Naive thymus-derived CD4-positive, alpha-beta T cell (primary cell): ENCODE measurements at places on chromosomes 2 and 18.

GRCh38 chr2:235934059-235934773 lies 234.0 kb downstream of the GBX2 start:
- no peak for DNase-seq

- no peak for DNase-seq
Observed at GRCh38 chr2:225771701-225772100, 372.2 kb downstream of the NYAP2 start.

DNA sequence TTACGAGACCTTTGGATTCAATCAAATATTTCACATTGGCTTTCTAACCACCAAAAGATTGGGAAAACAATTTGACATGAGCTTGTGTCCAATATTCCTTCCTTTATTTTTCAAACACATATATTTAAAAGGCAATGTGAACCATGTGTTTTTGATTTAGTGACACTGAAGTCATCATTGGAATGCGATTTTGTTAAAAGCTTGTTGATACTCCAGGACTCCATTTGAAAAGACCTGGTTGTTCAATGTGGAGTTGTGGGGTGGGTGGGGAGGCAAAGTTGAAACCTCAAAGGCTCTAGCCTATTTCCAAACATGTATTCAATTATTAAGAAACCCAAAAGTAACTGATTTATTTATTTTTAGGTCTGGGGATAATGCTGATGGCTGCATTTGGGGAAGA lies 114.1 kb upstream of the TRIB2 start:
- DNase-seq, result no peak

GRCh38 chr18:57077786-57078552 lies 68.9 kb upstream of the BOD1L2 start:
- DNase-seq, result no peak
